Fibroblast of lung (primary cell): ENCODE measurements at places on chromosomes 2 and 18. TPM values are rescaled to one million over a fixed set of nuclear protein-coding genes. Genes with fewer than 3 reads are reported as not detected.

PPP1R1C gene
- total RNA-seq, result 0.50 and 0.77 TPM in 2 replicates

DSG2 gene
- 0.33 and 1.0 TPM in 2 replicates for total RNA-seq

IL18R1 gene
- total RNA-seq, result 0.50 and 5.4 TPM in 2 replicates

GRHL1 gene
- 0.77 and 0.99 TPM in 2 replicates for total RNA-seq

SCYGR4 gene
- total RNA-seq, result not detected in 2 replicates

DIPK1C gene
- not detected in 2 replicates for total RNA-seq

SLC9A2 gene
- total RNA-seq, result not detected in 2 replicates

PCBP1 gene
- 30.6 and 42.1 TPM in 2 replicates for total RNA-seq

UBXN4 gene
- total RNA-seq, result 64.5 and 78.8 TPM in 2 replicates

SCN3A gene
- total RNA-seq, result 0.26 and 0.33 TPM in 2 replicates

FAP gene
- 81.9 and 96.1 TPM in 2 replicates for total RNA-seq

HOXD13 gene
- total RNA-seq, result not detected in 2 replicates

SESTD1 gene
- 16.8 and 17.5 TPM in 2 replicates for total RNA-seq

MYL1 gene
- not detected in 2 replicates for total RNA-seq

IL36G gene
- total RNA-seq, result not detected in 2 replicates

REG3A gene
- not detected in 2 replicates for total RNA-seq

EMILIN2 gene
- total RNA-seq, result 11.1 and 18.0 TPM in 2 replicates

ATP8B1 gene
- total RNA-seq, result 53.4 and 109 TPM in 2 replicates

RGPD5 gene
- 8.2 and 34.5 TPM in 2 replicates for total RNA-seq

ABHD1 gene
- 0.17 and 0.26 TPM in 2 replicates for total RNA-seq

ARHGEF33 gene
- total RNA-seq, result 0.50 and 1.0 TPM in 2 replicates

TDRD15 gene
- not detected in 2 replicates for total RNA-seq

TLX2 gene
- total RNA-seq, result under 0.01 TPM in 1 of 2 replicates, not detected in the other

ABCB11 gene
- not detected in 2 replicates for total RNA-seq

NFU1 gene
- total RNA-seq, result 50.1 and 57.3 TPM in 2 replicates

MPV17 gene
- 65.2 and 83.2 TPM in 2 replicates for total RNA-seq

SIX3 gene
- not detected in 2 replicates for total RNA-seq
